ENCODE measurements at places on chromosomes 1 and 21.

- no peak for DNase-seq
These were observed 33.0 kb downstream of the HUNK start for GRCh38 chr21:31905503-31906451.

DNA sequence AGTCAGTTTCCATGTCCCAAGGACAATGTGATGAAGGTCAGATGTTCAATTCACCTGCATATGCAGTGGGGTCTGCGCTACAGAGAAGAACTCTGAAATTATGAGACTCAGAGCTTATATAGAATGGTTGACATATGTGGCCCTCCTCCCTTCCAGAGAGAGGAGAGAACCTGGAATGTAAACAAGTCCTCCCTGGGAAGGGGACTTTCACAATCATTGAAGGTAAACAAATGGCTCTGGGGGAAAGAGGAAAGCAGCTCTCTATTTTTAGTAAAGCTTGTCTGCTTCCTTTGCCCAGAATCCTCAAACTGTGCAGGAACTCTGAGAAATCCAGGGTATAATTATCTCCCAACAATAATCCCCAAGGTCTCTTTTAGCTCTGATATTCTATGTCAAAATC lies 9.8 kb downstream of the OVGP1 start:
- no peak for DNase-seq

- DNase-seq = no peak
These were observed 11.2 kb upstream of the AK2 start for GRCh38 chr1:33047839-33048305.

DNA sequence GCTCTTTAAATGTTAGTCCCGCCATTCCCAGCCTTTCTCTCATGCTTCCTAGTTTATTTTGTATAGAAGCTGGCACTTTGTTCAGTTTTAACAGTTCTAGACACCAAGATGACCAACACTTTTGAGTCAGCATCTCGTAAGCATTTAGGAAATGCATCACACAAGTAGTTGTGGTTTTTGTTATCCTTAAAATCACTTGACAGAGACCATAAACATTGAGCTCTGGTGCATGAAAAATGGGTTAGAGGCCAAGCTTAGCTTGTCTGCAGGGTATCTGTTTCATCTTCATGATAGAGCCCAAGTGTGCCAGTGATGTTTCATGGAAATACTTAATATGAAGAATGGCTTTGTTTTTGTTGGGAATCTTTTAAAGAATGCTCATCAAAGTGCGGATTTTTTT lies 159.7 kb downstream of the DISP1 start:
- DNase-seq = no peak

DNA sequence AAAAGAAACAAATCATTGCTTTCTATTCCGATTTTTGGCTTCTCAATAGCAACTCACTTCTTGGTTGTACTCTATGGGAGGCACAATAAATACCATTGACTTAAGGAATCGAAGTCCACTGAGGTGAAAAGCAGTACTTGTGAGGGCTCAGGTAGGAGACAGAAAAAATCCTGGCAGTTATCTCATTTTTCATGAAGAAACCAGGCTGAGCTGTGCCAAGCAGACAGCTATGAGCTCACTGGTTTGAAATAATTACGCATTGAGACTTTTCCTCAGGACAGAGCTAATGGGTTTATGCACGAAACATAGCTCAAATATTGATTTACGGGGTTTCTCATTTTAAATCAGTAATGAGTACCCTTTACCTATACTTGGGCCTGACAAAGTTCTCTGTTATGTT lies 18.5 kb downstream of the COLGALT2 start:
- no peak for DNase-seq

DNA sequence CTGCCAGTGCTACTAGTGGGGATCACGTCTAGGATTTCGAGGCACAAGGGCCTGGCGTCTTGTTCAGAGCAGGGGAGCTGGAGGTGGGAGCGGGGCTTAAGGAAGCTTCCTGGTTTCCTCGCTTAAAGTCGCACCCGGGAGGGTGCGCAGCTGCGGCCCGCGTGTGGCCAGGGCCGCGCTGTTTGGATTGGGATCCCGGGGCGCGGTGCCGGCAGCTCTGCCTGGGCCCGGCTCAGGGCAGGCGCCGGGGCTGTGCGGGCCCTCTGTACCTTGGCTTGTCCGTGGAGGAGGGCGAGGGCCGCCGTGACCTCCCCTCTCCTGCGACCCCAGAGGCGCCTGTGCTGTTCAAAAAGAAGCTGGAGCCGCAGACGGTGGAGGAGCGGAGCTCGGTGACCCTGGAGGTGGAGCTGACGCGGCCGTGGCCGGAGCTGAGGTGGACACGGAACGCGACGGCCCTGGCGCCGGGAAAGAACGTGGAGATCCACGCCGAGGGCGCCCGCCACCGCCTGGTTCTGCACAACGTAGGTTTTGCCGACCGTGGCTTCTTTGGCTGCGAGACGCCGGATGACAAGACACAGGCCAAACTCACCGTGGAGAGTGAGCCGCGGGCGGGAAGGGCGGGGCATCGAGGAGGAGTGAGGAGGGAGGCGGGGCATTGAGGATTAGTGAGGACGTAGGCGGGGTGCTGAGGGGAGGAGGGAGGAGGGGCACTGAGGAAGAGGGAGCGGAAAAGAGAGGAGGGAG lies 67.8 kb downstream of the OBSCN start:
- DNase-seq = peak; percentile 95

DNA sequence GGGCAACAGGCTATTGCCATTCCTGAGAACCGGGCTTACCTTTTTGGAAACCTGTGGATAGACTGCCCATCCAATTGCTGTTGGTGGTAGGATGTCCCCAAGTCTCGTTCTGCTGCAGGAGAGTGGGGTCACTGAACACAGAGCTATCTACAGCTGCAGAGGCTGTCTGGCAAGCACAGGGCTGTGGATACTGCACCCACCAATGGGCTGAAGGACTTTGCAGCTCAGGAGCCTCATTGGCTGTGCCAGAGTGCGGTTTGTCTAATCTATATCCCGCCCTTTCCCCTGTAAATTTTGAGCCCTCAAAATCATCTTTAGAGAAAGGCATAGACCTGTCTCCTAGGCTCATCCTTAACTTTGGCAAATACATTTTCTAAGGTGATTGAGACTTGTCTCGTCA lies 15.3 kb downstream of the RNF187 start:
- DNase-seq = no peak

GRCh38 chr1:6003568-6004411 lies 11.6 kb upstream of the NPHP4 start:
- DNase-seq = peak; percentile 18

GRCh38 chr1:160624464-160624863 lies 22.4 kb downstream of the SLAMF1 start:
- no peak for DNase-seq

DNA sequence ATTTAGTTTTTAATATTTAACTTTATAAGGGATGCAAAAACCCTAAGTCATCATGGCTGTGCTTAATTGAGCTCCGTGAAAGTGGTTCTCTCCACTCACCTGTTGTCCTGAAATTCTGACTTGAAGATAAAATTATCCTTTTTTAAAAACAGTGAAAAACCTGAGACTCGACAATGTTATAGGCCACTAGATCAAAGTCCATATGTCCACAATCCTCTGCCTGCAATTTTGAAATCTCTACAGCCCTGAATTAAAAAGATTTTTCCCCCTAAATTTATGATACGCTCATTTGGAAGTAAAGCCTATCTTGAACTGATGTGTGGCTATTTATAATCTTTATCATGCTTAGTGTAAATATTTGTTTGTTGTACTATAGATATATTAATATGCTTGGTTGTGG lies 18.7 kb downstream of the OSBPL9 start:
- DNase-seq = no peak

GRCh38 chr1:81800695-81801650 lies at the start of gene ADGRL2:
TSS of gene ADGRL2 (plus strand) at chr1:81800934. CDS start at chr1:81836985, 36,051 bp downstream.
- DNase-seq = peak; percentile 88

DNA sequence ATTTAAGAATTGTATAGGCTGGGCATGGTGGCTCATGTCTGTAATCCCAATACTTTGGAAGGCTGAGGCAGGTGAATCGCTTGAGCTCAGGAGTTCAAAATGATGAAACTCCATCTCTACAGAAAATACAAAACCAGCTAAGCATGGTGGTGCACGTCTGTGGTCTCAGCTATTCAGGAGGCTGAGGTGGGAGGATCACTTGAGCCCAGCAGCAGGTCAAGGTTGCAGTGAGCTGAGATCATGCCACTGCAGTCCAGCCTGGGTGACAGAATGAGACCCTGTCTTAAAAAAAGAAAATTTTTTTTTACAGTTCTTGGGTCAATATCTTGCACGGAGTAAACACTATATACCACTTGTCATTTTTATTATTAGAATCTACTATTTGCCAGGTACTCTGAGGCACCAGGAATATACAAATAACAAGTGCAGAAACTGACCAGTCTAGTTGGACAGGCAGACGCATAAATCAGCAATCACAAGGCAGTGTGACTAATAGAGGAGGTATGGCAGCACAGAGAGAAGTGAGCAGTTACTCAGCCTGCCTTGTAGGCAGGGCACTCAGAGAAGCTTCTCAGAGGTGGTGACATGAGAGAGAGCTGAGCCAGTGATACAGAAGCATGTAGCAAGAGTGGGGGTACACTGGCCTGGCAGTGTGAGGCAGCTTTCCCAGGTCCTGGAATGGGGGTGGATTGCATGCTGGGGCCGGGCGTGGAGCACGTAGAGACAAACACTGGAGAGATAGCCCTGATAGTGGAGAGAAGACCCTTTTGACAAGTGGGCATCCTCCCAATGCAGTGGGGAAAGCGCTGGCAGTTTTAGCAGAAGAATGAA lies 8.0 kb downstream of the PHLDA3 start:
- no peak for DNase-seq

DNA sequence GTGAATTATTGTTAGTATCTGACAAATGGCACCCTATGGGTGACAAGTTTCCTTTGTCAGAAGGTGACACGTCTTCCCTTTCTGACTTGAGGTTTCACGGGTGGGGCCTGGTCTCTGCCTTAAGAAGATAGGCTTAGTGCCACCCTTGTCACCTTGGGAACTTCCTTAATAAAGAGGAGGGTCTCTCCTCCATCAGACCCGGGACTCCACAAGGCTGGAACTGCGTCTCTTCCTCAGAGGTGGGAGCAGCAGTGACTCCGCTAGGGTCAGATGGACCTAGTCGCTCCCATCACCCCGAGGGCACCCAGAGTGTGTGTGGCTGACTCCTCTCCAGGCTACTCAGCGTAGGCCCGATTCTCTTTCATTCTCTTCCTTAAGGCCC lies 774 bp upstream of the WDTC1 start:
- DNase-seq = no peak

DNA sequence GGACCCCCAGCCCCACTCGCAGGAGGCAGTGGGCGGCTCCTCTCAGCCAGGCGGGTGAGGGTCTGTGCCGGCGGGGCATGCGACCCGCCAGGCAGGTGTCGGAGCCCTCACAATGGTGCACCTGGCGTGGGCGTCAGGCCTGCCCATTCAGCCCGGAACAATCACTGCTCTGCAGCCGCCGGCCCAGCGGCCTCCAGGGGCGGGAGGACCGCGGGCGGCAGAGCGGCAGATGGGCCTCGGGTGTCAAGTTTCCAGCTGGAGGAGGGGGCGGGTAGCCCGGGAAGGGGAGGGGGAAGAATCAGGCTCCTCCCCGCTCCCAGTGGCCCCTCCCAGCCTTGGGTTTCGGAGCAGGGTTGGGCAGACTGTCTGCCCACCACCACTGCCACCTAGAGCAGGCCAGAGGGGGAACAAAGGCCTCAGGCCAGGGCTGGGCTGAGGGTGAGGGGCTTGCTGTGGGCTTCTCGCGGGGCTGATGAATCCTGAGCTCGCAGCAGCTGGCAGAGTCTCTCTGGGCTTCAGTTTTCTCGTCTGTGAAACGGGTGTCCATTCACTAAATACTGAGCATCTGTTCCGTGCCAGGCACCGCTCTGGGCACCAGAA lies 39.5 kb upstream of the CASZ1 start:
- no peak for DNase-seq

DNA sequence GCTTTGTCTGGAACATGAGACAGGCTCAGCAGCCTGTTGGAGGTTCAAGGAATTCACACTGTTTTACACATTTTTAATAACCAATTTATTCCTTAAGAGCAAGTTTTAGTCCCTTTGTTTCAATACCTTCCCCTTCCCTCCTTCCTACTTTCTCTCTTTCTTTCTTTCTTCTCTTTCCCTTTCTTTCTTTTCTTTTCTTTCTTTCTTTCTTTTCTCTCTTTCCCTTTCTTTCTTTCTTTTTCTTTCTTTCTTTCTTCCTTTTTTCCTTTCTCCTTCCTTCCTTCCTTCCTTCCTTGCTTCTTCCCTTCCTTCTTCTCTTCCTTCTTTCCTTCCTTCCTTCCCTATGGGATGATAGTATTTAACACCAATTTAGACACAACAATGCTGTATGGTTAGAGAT lies 164.2 kb downstream of the CENPF start:
- DNase-seq = no peak

DNA sequence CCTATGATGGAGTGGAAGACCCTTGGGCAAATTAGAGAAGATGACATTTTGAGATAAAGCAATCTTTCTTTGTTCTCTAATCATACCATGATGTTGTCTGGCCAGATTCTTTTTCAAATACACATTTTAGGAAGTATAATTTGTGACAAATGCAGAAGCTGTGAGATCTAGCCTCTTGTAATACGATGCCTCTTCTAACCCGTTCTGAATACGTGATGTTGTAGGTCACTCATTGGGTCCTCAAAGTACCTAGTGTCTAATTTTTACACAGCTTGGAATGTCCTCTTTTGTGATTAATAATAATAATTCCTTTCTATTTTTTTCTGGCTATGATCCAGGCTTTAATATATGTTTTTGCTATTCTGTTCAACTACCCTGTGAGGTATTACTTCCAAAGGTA lies 502.7 kb downstream of the NUF2 start:
- no peak for DNase-seq

GRCh38 chr1:43549921-43550597 lies 19.4 kb downstream of the PTPRF start:
- DNase-seq = no peak

DNA sequence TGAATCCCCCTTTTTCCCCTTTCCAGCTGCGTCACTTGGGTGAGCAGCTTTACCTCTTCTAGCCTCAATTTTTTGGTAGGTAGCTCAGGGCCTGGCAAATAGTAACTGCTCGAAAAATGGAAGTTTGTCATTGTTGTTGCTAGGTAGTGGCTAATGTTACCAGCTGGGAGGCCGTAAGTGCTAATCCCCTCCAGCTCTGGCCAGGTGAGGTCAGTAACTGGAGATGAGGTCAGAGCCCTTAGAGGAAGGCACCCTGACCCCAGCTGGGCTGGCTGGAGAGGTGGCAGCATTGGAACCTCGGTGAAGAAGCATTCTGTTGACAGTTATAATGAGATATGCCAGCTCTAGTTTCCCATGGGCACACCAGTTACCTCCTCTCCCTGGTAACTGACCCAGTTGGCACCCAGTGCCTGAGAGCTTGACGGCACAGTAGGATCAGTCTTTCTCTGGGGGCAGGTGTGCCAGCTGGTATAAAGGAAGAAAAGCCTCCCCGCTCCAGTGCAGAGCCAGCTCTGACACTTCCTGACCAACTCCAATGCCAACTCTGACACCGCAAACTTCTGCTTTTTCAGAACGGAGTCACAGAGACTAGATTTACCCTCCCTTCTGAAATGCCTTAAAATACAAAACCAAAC lies 35.0 kb upstream of the SLC2A1 start:
- no peak for DNase-seq
